Astrocyte of the spinal cord (primary cell): ENCODE measurements at places on chromosomes 2 and 18.

- peak; percentile 46 for DNase-seq
These were observed at the start of gene FTCDNL1 for GRCh38 chr2:199850718-199851500. TSS of gene FTCDNL1 (minus strand) at chr2:199851192. CDS start at chr2:199848962, 2,230 bp downstream.

DNA sequence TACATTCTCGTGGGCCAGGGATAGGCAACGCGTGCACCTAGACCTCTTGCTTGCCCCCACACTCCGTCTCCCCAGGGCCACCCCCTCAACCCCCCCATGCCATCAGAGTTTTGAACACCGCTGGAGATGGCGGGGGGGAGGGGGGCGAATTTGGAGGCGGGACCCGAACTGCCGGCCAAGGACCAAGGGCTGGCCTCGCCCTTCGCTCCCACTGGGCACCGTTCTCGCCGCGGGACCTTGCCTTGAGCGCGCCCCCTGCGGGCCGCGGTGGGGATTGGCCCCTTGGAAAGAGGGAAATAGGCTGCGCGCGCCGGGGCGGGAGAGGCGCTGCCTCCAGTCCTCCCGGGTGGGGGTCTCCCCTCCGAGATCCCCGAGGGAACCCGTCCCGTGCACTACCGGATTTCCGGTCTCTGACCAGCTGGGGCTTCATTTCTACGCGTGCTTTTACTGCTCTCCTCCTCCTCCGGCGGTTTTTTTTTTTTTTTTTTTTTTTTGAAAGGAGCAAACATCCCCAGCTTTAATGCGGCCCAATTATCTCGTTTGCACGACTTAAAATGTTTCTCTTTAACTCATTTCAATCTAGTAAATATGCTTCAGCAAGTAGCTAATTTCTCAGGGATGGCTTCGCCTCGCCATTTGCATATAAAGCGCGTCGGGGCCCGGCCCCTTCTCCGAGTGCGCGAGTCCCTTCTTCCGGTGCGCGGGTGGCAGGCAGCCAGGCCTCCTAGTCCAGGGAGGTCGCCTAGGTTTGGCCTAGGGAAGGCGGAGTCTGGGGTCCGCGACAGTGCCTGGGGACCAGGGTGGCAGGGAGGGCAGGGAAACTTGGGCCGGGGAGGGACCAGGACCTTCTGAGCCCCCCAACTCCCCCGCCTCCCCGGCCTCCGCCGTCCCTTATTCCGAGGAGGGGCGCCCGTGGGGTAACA lies 10.0 kb upstream of the GBX2 start:
- peak; percentile 53 for DNase-seq

- peak; percentile 77 for DNase-seq
These were observed 193.5 kb downstream of the SPP2 start for GRCh38 chr2:234243871-234244565.

DNA sequence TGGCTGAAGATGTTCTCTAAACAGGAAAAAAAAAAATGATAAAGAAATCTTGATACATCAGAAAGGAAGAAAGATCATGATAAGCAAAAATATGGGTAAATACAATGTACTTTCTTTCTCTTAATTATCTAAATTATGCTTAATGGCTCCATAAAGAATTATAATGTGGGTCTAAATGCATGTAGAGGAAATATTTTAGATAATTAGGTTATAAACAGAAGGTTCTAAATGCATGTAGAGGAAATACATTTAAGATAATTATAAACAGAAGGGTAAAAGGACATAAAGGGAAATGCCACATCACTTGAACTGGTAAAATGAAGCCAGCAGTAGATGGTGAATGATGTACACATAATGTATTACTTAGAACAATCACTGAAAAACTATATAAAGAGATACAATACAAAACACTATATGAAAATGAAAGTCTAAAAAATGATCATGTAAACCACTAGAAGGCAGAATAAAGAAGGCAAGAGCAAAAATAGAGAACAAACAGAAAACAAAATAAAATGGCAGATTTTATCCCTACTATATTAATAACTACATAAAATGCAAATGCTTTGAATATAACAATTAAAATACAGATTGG lies 308.4 kb upstream of the CDH2 start:
- DNase-seq, result no peak

GRCh38 chr18:54130631-54131030 lies 93.8 kb downstream of the MBD2 start:
- DNase-seq, result no peak

- DNase-seq, result peak; percentile 28
These were observed 2129.4 kb upstream of the PIK3C3 start for GRCh38 chr18:39825485-39826150.

DNA sequence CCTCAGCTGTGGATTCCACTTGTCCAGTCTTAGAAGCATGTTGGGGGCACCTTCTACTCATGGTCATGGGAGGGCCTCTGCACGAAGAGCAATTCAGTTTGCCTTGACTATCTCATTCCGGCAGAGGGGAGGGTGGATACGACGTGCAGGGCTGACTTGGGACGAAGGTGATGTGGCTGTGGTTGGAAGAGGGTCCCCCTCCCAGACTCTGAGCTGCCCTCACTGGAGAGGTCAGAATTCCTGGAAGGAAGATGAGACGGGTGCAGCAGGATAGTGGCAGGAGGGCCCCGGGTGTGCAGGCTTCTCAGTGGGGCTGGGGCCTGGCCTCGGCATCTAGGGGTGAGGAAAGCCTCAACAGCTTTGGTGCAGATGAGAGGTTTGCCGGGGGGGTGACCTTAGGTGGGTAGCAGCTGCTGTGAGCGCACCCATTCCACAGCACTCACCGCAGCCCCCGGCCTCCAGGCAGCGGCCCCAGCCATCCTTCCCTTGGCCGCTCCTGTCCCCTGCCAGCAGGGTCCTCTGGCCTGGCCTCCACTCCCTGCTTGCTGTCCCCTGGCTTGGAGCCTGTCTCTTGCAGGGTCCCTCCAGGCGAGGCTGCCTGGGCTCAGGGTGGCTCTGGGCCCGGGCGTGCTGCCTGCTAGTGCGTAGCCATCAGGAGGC lies 3.2 kb downstream of the RNPEPL1 start:
- DNase-seq, result no peak

DNA sequence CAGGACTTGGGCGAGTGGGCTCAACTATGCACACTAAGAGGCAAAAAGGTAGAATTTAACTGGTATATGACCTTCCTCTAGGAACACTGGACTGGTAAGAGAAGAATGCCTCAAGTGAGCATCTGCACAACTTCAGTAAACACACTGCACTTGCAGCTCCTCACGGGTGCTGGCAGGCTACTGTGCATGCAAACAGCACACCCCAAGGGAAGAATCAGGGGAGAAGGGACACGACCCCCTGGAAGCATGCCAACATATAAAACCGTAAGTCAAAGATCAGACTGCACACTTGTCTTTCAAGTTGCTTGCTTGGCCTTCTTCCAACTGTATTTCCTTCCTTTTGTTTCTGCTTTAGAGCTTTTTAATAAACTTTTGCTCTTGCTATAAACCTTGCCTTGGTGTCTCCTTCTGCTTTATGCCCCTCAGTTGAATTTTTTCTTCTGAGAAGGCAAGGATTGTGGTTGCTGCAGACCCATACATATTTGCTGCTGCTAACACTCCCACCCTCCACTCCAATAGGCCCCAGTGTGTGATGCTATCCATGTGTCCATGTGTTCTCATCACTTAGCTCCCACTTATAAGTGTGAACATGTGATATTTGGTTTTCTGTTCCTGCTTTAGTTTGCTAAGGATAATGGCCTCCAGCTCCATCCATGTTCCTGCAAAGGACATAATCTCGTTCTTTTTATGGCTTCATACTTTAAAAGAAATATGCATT lies 263.7 kb upstream of the SPOPL start:
- DNase-seq, result no peak
